ENCODE measurements at places on chromosomes 1 and 21.
A peak's percentile ranks its signal among the peaks of the same experiment; 100 is the strongest.

- DNase-seq: no peak
Observed at GRCh38 chr1:166079276-166079675, 87.5 kb downstream of the FAM78B start.

DNA sequence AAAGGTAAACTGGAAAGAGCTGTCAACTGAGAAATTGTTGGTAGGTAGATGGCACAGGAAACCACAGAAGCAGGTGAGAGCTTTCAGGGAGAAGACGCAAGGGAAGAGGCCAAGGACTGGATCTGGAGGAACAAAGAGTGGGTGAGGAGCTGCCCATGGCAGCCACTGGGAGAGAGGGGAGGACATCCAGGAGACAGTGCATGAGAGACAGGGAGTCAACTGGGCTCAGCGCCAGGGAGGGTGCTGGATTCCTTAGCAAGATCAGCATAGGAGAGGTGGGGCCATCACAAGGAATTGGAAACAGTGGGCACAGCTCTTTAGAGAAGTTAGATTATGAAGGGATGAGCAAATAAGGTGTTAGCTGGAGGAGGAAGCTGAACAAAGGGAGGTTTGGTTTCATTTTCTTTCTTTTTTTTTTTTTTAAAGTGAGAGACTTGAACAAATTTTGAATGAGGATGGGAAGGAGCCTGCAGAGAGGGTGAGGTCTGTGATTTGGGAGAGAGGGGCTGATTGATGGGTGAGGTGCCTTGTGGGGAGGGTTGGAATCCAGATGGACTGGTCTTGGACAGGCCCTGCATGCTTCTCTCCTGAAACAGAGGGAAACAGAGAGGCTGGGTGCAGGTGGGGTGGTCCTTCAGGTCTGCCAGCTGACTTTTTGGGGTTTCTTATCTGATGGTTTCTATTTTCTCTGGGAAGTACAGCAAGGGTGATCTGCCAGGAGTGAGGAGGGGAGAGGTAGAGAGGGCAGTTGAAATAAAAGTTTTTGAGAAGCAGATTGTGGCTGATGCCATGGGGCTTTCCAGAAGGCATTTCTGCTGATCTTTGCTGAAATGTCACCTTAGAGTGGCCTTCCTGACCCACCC, 5.4 kb downstream of the CYP4B1 start:
- peak; percentile 1 for DNase-seq

DNA sequence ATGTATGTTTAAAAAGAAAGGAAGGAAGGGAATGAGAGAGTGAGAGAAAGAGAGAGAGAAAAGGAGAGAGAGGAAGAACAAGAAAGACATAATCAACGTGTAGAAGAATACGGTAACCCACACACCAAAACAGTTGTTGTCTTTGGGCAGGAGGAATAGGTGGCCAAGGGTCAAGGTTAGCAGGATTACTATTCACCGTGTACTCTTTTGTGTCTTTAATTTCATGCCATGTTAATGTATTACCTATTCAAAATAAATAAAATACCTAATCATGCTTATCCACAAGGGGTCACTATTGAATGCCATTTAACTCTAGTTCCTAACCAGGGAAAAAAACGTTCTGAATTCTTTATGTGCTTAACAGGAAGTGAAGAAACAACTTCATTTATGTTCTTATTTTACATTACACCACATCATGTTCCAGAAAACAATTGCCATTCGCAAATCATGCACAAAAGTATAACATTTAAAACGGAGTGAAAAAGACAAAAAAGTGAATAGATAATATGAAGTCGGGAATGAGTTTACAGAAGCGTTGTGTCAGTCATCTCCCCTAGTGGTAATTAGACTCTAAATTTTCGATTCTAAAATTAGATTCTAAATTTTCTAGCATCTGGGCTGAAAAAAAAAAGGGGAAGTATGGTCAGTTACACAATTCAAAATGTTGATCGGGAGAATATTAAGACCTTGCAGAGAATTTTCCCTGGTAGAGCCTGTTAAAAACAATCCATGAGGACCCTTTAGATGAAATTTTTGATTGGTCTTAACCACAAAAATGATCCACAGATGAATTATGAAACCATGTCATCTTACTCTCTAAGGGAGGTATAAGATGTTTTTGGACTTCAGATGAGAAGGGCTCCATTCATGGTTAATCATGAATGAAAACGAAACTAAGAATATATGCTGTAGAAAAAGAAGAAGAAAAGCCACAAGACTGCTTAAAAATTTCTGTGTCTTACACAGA, 700 bp upstream of the KMO start:
- peak; percentile 79 for DNase-seq

GRCh38 chr1:74690909-74691308, 17.3 kb upstream of the ERICH3 start:
- no peak for DNase-seq

- DNase-seq: no peak
Observed at GRCh38 chr1:201882665-201883132, 6.0 kb upstream of the SHISA4 start.

- DNase-seq: no peak
Observed at GRCh38 chr1:10965546-10966226, 46.8 kb upstream of the TARDBP start.

DNA sequence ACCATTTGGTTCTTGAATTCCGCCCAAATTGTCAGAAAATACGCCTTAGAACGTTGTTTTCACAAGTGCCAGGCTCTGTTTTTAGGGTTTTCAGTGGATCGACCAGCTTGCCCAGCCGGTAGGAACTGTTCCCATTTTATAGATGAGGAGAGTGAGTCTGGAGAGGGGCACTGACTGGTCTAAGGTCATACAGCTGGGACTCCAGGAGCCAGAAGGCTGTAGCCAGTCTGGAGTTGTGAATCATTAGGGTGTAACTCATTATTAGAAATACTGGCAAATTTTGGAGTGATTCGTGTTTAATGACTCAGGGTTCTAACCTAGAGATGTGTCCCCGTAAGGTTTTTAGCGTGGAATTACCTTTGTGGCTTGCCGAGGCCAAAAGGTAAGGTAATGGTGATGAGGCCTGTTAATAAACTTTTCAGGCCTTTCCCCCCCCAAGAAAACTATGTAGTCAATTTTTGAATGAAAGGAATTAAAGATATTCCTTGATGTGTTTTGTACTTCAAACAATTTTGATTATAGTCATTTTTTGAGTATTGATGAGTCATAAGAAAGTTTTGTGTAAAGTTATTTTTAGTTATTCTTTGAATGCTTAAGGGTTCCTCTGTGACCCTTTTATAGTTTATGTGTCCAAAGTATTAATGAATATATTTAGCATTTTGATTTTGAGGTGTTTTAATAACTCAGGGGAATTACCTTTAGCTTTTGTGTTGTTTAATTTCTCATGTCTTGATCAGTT, 2.1 kb downstream of the DYRK1A start:
- peak; percentile 15 for DNase-seq

GRCh38 chr1:37286881-37287280, 187.5 kb upstream of the ZC3H12A start:
- no peak for DNase-seq

DNA sequence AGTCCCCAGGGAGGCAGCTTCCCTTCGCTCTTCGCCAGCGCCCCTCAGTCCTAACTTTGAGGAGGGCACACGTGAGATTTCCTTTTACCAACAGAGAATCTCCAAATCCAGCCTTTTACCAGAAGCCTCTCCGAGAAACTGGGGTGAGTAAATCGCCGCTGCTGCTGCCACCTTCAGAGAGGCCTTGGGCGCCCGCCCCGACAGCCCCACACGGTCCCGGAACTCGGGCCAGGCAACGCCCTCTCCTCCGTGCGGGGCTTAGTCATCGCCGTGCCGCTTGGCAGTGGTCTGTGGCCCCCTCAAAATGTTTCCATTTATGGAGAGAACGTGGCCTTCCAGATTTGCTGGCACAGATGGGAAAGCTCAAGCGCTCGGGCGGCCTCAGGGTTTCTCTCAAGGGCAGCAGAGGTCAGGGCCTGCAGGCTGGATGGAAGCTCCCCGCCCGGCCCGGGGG, 41.4 kb upstream of the COL6A2 start:
- no peak for DNase-seq

DNA sequence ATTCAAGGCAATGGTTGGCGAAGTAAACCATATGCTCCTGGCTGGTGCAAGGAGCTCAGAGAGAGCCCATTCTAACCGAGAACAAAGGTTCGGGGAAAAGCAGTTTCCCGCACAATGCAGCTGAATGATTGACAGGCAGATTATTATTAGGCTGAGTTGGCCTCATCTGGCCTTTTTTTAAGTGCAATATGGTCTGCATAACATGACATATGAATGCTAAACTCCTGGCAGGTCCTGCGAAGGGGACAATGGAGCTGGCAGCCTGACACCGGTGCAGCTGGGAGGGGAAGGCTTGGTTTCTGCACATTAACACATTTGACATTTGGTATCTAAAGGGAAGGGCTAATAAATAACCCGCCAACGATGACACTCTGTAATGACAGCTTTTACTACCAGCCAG, 92.0 kb downstream of the MIS18A start:
- peak; percentile 84 for DNase-seq

- no peak for DNase-seq
Observed at GRCh38 chr1:63976006-63976405, 202.2 kb downstream of the ROR1 start.

Data from NCI-H2171 treated with DMSO at 0.1 percent for 48 hours (cell line).